ENCODE measurements at places on chromosomes 5 and 9. TPM values are rescaled to one million over a fixed set of nuclear protein-coding genes. Genes with fewer than 3 reads are reported as not detected.

DNA sequence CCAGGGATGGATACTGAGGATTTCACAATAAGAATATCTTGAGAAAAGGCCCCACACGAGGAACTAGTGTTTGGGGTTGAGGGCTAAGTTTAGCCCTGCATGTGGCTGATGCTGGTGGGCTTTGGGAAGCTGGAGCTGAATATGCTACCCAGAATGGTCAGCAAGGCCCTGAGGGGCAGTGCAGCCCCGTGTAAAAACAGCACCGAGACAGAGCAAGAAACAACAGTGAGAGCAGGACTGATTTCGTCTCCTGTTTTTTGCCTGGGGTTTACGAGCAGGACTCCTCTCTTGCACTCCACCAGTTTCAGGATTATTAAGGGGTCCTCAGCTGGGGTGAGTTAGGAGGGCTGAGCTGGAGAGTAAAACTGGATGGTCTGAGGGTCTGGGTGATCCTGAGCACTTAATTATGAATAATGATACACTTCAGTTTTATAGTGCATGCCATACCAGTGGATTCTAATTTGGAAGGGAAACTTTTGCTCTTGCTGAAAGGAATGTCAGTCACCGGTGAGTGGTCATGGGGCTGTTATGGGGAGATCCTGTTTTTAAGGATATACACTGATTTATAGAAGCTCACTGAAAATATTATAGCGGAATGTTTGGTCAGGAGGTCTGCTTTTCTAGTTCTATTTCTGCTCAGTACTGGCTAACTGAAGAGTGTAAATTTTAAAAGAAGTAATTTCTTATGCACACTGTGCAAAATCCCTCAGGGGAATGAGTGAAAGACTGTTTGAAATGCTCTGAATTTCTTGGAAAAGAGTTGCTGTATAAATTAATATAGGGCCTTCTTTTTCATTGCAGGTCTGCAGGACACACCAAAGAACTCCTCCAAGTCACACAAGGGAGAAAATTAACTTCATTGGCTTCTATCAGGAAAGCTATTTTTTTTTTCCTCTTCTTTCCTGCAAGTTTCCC lies 42.7 kb upstream of the NFIB start:
- no peak for DNase-seq

DNA sequence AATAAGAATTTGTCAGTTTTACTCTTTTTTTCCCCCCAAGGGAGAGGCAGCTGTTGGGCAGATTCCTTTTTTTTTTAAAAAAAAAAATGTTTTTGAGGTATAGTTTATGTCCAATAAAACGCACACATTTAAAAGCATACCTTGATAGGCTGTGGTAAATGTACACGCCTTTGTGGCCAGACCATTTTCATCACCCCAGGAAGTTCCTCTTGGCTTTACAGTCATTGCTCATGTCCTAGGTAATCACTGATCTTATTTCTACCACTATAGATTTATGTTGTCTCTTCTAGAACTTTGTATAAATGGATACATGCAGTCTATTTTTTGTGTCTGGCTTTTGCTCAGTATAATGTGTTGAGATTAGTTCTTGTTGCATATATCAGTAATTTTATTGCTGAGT lies 9.8 kb downstream of the SUB1 start:
- no peak for DNase-seq

DNA sequence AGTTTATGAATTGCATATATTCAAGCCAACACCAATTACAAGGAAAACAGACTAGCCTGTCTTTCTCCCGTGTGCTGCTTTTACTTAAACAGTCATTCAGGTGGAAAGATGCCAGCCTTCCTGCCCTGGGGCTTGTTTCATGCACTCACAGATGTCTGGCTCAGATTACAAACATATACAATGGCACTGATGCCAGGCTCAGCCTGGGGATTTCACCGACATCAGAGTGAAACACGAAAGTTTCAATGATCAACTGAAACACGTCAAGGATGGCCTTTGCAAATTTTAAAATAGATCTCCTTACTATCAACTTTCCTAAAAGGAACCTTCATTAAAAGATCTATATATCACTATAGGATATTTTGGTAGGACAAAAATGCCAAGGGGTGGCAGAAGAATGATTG lies 1576.5 kb downstream of the EFNA5 start:
- no peak for DNase-seq

- peak; percentile 74 for DNase-seq
These were observed 3.1 kb upstream of the BARX1 start for GRCh38 chr9:93958121-93958818.

DNA sequence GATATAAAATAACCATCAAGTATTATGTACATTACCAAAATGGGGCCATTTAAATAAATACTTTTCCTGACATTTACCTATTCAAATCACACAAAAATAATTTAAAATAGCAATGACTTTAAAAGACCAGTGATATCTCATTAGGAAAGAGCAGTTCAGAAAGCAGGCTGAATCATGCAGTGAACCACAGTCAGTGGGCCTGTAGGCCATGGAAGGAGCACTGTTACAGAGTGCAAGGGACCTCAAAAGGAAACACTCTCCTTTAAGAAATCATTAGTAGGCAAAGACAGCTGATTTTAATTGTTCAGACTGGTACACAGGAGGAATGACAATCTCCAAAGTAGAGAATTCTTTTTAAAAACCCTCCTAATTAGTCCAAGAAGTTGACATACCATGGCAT lies 283.5 kb upstream of the EFNA5 start:
- DNase-seq: no peak

DNA sequence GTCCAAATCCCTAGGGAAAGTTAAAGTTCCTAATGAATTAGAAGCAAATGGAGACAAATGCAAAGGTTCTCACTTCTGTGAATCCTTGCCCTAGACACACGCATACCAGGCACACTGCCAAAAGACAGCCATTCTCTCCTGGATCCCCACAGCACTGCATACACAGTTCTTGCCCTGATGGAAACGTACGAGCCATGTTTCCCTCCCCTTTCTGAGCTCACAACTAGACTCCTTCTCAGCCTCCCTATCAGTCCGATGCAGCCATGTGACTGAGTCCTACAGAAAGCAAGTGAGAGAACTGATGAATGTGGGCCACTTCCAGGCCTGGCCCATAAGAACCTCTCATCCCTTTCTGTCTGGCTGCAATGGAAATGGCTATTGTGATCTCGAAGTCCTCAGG lies 92.0 kb downstream of the ZNF608 start:
- DNase-seq: no peak

- no peak for DNase-seq
These were observed 57.5 kb downstream of the CDH6 start for GRCh38 chr5:31251032-31251431.

- no peak for DNase-seq
These were observed 12.5 kb upstream of the IGFBPL1 start for GRCh38 chr9:38436708-38437107.

DNA sequence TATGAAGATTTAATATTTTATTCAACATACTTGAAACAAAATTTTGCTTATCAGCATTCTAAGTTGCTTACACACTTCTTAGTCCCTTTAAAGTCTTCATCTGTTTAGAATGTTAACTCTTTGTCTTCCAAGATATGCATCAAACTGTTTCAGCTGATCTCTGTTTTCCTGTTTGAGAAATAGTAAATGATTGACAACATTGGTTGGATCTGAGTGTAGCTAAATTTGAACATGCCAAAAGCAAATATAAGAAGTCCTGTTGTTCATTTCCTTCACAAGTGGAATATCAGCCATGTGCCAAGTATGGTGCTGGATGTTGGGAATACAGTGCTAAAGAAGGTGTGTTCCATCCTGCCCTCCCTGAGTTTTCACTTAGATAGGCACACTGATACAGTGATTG lies 430.4 kb downstream of the EBF1 start:
- DNase-seq: no peak

- peak; percentile 74 for DNase-seq
These were observed 71.5 kb downstream of the ARHGAP26 start for GRCh38 chr5:142841511-142842265.

GRCh38 chr5:32244017-32244416 lies 68.7 kb downstream of the MTMR12 start:
- no peak for DNase-seq

DNA sequence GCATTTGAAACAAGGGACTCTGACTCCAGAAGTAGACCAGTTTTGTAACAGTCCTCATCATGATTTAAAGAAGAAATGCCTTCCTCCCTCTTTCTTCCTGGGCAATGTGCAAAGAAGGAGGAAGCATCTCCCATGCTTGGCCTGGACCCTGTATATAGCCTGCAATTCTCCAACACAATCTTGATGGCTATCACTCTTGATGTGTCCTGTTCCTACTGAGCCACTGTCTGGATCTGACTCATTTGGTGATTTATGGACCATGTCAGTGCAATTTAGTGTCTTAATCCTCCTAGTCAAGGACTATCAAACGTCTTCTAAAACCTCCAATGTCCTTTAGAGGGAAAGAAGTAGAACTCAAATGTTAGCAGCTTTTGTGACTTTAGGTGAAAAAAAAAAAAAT lies 697.3 kb downstream of the TLR4 start:
- DNase-seq: no peak

GRCh38 chr9:121718084-121718483 lies 66.7 kb downstream of the DAB2IP start:
- DNase-seq: peak; percentile 75

GRCh38 chr5:8070138-8070537 lies 201.2 kb downstream of the MTRR start:
- DNase-seq: no peak

- DNase-seq: no peak
These were observed 43.4 kb upstream of the SPINK5 start for GRCh38 chr5:148020257-148020988.

DNA sequence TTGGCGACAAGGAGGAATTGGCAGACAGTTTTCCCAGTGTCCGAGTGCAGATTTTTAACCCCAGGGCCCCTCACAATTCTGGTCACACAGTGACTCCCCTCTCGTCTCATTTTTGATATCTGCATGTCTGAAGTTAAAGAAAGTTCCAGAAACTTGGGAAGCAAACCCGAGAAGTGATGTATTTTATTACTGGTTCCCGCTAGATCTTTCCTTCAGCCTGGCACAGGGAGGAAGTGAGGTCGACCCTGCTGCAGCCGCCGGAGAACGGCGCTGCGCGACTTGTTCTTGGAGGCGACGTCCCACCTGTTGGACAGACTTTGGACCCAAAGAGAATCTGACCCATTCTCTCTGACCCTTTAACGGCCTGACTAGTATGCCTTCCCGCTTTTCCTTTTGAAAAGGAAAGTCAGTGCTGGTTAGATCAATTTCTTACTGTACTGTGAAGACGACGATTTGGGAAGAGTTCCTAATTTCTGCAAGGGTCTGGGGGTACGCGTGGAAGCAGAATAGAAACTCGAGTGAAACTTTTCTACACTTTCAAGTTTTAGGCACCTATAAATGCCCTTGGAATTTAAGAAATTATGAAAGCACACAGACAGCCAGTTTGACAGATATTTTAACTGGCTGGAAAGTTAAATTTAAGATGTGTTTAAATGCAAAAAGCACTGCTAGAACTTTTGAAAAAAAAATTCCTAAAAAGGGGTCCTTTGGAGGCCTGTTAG lies 744 bp downstream of the OTULIN start:
- DNase-seq: peak; percentile 50

DNA sequence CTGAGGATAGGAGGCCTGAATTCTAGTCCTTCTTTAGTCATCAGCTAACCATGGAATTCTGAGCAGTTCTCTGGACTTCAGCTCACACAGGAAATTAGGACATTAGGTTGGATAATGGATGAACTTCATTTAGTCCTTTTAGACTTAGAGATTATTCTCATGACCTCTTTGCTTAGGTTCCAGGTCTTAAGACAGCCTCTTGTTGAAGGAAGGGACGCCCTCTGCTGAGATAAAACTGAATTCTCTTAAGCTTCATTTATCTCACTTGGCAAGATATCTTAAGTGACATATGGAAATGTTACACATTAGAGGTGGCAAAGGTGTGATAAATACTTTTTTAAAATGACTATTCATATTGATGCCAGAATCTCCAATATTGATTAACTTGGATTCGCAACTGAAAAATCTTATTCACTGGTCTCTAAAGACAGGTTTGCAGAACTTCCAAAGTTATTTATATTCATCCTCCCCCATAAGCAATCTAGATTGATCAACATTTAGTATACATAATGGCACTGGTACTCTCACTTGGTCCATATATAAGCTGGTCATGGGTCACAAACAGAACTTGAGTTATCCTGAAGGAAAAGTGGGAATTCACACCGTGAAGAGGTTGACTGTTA lies 16.9 kb upstream of the ZNF366 start:
- peak; percentile 64 for DNase-seq

- DNase-seq: peak; percentile 17
These were observed 285.2 kb upstream of the ITGA1 start for GRCh38 chr5:52502460-52502999.

DNA sequence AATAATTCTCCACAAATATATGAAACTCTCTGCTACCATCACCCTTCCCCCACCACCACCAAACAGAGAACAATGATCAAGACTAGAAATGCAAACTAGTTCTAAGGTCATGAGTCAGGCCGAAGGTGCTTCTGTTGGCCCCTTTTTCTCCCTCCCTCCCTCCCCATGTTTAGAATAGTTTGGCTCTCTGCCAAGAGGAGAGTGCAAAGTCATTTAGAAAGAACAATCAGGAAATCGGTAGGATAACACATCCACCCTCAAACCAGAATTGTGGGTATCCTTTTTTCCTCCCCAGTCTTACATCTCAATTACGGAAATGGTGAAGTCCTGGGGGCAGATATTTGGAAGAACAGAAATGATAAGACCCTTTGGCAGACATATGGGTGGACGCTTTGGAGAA lies 170.1 kb downstream of the SLF1 start:
- DNase-seq: no peak

DNA sequence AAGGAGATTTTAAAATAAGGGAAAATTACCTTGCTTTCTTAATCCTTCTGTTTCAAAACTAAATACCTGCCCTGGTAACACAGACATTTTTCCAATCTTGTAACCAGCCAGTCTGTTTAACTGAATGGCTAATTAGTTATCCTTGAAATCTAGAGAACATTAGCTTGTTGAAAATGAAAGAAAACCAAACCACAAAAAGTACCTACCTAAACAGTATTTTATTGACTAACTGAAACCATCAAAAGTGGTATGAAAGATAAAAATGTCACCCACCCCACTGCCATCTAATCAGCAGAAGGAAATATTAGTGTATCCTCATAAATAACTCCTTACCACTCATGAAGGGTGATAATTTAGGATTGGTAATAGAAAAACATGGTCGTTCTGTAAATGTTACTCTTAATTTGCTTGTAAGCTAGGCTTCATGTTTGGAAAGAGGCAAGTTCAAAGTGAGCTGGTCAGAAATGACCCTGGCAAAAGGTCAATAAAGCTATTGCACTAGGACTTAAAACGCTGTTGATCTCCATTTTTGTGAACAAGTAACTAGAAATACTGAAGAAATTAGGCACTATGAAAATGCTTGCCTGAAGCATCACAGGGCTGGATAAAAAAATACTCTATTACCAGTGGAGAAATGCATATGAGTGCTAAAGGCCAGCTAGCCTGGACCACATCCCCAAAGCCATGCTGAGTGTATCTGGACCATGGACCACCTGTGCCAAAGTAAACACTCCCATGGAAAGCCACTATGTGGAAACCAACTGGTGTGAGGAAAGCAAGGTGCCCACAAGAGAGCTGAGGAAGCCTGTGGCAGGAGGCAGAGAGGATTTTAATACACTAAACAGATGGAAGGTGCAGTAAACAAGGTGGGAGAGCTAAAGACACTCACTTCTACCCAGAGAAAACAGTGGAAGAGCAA lies 8.4 kb downstream of the SEMA5A start:
- no peak for DNase-seq

SPDL1 gene
- total RNA-seq: 91.4 TPM

POU5F2 gene
- total RNA-seq: 1.0 TPM

SOX30 gene
- 0.17 TPM for total RNA-seq

DRD1 gene
- total RNA-seq: not detected

CD72 gene
- 0.56 TPM for total RNA-seq

ZDHHC11B gene
- total RNA-seq: 0.25 TPM

MUSK gene
- total RNA-seq: 0.24 TPM

Data from neural progenitor cell (in vitro differentiated cells).